ENCODE measurements at places on chromosomes 2 and 18. TPM values are rescaled to one million over a fixed set of nuclear protein-coding genes. Genes with fewer than 3 reads are reported as not detected.
A peak's percentile ranks its signal among the peaks of the same experiment; 100 is the strongest.

The CFC1 gene
- total RNA-seq, result not detected

The CD28 gene
- 0.05 TPM for total RNA-seq

The SERPINB11 gene
- total RNA-seq, result not detected

The UGT1A3 gene
- not detected for total RNA-seq

The SIX3 gene
- not detected for total RNA-seq

The CYP27A1 gene
- total RNA-seq, result 8.6 TPM

The PARD6G gene
- 60.2 TPM for total RNA-seq

The PLCD4 gene
- total RNA-seq, result 4.7 TPM

- DNase-seq, result no peak
These were observed 48.3 kb downstream of the GLI2 start for GRCh38 chr2:120783969-120784372.

DNA sequence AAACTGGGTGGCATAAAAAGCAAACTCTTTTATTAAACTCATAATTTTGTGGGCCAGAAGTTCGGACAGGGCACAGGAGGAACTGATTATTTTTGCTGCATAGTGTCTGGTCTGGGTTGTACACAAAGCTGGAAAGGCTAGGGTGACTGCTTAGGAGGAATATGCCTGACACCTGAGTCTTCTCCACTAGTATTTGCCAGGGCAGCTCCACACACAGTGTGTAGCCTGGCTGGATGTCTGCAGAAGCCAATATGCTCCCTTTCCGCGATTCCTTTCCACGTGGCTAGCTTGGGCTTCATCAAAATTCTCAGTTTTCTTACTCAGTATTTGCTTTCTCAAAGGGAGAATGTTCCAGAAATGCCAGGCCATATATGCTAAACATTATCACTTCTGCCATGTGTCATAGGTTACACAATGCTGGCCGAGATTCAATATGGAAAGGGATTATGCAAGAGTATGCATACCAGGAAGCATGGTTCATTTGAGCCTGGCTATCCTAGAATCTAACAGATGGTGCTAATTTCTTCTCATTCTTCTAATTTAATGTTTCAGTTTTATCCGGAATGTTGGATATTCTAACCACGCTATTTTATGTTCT lies 142.7 kb upstream of the DOK6 start:
- DNase-seq, result no peak

DNA sequence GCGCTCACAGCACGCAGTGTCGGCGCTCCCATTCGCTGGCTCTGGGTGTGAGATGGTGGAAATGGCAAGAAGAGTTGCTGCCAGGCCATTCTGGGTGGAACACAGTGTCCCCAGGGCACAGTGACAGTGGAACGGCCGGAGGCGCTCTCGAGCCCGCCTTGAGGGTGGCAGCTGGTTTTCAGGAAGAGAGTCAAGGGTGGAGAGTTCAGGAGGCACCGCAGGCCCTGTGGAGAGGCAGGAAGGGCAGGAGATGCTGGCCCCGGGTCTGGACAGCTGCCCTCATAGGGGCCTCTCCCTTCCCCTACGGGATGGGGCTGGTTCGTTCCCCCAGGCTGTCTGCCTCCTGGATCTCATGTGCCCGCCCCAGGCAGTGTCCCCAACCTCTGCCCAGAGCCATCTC lies 12.5 kb downstream of the GPC1 start:
- DNase-seq, result no peak

DNA sequence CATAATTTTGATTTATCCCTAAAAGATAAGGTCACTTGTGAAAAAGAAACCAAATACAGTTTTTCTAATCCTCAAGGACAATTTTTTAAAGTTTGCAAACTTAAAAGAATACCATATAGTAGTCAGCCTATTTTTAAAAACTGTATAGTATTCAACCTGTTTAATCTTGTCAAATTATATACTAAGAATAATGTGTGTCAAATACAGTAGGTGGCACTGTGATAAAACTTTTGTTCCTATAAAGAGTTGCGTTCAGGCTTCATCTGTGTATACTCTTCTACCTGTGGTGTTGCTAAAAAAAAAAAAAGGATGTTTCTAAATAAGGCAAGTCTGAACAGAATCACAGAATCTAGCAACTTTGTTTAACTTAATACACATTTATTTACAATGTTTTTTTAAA lies 68.6 kb downstream of the CCDC138 start:
- peak; percentile 51 for DNase-seq

GRCh38 chr2:164597983-164598382 lies 23.3 kb downstream of the GRB14 start:
- peak; percentile 14 for DNase-seq

DNA sequence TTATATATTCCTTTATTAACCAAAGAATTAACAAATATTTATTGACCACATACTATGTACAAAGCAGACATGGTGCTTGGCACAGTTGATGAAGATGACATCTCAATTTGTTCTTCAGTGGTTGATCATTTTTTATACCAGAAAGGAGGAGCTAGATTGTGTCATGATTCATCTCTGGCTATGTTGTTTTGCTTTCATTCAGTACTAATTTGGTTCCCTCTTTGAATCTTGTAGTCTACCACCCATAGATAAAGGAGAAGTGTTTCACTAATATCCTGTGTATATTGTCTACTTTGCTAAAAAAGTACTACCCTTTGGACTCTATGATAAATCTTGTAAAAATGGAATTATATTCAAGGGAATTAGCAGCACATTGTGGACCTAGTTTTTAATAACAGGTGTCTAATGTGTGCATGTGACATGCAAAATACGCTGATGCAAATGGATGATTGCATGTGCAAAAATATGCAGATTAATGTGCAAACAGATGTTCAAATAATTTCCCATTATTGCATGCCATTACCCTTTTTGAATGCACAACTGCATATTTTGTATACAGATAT lies 313.2 kb upstream of the ZEB2 start:
- no peak for DNase-seq
